Germinal center (tissue), 1 donor: ENCODE measurements at places on chromosomes 1 and 21.

- DNase-seq = no peak
These were observed 5.5 kb upstream of the LGALS8 start for GRCh38 chr1:236518322-236518721.

DNA sequence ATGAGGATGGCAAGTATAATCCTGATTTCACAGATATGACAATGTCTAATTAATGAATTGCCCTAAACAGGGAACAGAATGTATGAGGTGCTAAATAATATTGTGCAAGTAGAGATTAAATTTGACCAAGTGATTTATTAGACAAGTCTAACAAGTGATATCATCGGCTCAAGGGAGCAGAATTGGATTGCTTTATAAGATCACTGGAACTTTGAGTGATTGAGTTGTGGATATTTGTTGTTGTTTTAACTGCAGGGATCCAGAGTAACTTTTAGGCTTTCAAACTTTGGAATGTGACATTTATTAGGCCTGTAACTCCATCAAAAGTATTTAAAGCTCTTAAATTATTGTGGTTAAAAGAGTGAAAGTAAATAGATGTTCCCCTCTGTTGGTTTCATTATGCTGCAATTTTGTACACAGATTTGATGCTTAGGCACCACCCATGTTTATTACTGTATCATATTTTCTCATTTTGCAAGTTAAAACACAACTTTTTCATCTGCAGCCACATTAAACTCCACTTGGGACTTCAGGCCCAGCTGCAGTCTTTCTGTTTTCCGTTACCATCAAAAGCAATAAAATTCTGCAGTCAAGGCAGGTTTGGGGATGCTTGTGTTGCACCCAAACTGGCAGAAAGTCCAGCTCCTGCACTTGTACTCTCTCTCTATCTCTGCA is 206.6 kb downstream of the HLX start:
- no peak for DNase-seq

DNA sequence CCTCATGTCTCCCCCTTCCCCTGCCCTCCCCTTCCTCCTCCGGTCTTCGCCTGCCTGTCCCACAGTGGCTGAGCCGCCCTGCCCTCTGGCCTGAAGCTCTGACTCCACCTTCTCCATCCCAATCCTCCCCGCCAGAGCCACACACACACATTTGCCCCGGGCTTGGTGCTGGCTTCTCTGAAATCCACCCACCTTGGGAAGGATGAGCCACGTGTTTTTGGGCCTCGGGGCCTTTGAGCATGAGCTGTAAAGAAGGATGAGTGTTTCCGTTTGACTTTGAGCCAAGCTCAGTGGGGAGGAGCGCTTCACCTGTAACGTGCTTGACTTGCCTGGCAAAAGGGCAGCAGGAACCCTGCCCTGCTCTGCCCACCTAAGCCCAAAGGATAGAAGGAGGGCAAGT is 295.1 kb downstream of the SIPA1L2 start:
- DNase-seq = no peak

DNA sequence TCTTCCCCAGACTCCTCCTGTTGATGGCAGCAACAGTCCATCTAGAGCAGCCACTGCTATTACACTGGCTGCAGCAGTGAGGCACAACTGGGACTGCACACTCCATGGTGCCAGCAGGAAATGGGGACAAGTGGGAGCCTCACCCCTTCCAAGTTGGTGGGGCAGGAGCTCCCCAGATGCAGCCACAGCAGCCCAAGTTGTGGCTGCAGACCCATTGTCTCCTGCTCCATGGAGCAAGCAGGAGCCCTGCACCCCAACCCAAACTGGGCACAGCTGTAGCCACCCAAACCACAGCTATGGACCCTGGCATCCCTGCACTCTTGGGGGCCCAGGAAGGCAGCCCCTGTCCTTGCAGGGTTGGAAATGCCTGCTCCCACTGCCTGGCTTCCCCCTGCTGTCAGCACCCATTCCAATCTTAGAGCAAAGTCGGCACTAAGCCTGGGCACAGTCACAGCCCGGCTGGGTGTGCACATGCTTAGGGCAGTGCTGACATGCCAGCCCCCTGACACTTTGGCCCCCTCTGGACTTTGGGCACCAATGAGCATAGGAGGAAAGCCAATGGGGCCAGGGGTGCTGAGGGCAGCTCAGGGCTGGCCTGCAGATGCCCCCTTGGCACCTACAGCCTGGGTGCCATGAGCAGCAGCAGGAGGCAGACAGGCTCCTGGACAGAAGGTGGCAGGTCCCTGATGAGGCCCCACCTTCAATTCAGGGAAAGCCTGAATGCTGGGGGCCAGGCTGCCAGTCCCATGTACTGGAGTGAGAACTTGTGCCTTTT is 44.0 kb downstream of the MATN1 start:
- no peak for DNase-seq

DNA sequence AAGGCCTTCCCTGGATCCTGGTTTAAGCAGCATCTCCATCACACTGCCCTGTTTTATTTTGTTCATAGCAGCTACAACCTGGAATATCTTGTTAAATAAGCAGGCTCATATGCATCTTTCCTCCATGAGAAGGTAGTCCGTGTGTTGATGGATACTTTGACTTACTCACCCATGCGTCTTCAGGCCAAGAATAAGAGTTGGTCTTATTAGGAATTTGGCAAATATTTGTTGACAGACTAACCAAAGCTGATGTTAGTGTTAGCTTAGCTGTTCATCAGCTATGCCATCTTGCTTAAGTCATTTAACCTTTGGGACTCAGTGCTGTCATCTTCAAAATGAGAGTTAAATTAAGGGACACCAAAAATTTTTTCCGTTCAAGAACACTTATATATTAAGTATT is 59.2 kb downstream of the SASS6 start:
- no peak for DNase-seq

DNA sequence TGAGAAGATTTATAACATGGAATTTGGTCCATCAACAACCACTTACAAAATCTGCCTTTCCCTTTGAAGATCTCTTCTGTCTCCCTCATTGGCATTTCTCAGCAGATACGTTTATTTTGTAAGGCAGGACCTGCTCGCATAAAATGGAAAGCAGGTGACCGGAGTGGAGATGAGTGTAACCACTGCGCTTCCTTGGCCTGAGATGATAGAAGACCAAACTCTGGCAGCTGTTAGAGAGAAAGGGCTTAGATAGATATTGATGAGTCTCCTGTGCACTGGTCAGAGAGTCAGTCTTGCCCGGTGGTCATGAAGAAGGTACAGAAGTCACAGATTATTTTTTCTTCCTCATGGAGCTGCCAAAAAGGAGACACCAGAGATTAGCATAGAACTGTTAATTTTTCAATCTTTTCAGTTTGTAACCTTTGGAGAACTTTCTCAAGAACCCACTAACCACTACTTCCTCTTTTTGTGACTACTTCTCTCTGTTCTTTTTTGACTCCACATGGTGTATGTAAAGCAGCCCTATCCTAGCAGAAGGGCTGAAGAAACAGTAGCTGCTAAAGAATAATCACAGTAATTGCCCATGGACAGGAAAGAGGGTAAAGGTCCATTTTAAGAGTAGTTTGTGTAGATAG is 47.6 kb downstream of the FCRL3 start:
- DNase-seq = peak; percentile 73

DNA sequence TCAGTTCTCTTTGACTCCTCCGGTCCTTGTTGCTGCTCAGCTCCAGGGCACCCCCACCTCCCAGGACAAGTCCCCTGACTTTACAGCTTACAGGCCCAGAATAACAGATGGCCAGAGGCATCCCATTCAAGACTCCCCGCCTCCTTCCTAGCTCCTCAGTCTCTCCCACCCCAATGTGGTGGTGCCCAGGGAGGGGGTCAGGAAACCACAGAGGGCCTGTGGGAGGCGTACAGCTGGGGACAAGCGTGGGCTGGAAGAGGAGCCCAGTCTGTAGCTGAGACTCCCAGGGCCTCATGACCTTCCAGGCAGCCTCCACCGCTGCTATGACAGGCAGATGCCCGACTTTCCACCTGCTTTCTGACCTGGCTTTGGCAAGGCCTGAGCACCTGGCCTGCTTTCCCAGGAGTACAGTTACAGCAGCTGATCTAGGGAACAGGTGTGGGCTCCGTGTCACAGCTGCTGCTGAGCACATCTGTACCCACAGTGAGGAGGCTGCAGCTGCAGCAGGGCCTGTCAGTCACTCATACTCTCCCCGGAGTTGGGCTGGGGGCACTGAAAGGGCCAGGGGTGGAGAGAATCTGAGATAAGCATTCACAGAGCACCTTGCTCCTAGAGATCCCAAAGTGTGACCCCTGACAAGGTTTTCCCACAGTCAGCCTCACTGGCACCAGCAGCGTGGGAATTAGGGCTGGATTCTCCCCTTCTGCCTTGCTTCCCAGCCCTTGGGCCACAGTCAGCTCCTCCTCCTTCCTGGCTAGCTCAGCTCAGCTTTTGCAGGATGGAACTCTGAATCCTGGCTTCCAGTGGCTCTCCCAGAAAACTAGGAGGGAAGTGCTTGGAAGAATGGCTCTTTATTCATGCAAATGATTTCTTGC is 7.1 kb upstream of the NAV1 start:
- no peak for DNase-seq

DNA sequence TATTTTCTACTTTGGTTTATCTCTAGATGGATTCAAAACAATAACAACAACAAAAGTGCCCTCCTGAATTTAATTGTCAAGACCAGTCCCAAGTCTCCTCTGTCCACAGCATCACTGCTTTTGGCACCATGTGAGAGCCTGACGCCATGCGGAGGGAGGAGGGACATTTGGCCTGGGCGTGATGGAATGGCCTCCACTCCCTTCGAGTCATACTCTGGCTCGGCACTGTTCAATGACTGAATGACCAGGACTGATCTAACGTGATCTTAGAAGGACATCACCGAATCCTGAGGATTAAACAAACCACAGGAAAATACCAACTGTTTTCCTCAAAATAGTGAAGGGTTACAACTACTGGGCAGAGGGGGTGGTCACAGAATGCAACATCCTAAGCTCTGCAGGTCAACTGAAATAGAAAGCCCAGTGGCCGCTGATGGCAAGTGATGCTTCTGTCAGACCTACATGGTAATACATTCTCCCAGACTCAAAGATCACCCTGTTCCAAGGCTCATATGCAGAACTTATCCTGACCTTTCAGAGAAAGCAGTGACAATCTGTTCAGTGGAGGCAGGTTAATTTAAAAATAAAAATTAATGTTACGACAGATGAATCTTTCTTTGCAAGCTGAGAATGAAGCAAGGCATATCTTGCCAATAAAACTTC is 19.1 kb downstream of the SRSF4 start:
- no peak for DNase-seq

DNA sequence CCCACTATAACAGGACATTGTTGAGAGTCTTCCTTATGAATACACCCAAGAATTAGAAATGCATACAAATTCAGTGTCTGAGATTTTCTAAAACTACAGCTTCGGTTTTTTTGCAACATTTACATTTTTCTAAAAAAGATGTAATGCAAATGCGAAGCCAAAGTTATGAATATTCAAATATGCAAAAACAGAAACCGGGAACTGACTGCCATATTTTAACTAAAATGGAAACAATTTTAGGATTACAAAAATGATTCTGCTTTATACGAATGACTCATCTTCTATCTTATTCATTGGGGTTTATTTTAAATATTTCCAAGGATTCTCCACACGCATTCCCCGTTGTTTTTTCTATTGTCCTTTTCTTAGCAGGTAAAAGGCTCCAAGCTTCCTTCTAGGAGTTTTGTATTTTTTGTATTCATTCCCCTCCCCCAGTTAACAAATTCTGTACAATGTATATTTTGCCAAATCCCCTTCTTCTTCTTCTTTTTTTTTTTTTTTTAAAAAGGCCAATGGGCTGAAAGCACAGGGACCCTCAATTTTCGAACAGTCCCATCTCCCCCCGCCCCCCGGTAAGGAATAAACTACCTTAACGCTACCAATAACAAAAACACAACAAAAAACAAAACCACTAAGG is 1.0 kb downstream of the ARPC5 start:
- peak; percentile 15 for DNase-seq

DNA sequence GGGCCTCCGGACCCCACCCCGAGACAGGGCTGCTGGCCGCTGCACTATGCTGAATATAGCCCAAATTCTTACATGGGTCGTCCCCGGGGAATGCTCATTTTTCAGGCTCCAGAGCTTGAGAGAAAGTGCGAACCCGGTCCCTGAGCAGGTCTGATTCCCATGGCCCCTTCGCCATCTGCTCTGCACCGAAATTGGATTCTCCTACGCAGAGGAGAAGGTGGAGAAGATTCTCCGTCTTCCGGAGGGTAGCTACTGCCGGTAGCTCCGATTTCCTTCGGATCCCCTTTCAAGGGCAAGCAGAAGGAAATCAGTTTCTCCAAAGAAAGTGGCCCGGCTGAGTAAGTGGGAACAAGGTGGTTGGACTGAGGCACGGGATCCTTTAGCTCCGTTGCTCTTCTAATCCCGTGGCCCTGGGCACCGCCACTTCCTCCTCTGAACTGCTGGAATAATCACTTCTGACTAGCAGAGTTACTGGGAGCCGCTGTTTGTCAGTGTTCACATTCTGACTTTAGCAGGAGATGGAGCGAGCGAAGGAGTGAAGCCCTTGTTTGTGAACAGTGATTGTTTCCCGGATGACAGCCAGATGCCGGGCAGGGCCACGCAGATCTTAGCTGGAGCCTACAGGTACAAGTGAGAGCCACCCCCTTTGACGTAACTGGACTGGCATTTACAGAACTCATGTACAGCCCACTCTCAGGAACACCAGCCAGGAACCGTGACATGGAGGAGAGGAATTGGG is 1.1 kb upstream of the ZNF496 start:
- no peak for DNase-seq

GRCh38 chr21:32537569-32537881 is 47.8 kb downstream of the TCP10L start:
- no peak for DNase-seq
